ENCODE measurements at places on chromosomes 5 and 9.

DNA sequence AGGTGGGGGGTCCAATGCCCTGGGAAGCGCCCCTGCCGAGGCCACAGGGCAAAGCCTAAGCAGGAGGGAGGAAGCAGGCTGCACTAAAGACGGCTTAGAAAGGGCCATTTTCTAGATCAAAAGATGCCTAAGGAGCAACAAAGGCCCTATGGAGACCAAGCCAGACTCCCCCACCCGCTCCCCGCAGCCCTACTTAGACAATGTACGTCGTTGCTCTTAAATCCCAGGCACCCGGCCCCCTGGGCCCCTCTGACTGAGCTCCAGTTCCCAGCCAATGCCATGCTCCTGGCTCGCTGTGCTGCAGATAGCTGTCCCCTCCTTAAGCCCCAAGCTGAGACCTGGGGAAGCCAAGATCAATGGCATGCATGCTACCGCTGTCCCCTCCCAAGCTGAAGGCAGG lies 10.3 kb downstream of the IPPK start:
- DNase-seq: no peak

DNA sequence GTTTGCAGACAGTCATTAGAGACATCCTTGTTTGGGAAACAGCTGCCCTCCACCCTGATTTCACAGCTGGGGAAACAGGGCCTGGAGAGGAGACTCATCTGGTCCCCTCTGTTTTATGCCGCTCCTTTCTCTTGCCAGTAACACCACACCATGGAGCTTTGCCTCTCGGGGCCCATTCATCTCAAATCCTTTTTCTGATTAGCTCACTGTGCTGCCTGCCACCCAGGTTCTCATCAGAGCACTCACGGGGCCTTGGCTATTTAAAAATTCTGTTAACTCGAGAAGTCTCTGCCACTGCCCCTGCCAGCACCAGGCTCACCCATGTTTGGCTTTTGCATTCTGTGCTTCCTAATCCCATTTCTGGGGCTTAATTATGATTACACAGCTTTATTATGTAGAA lies 36.8 kb upstream of the C5orf58 start:
- DNase-seq: no peak

GRCh38 chr5:90601468-90601867 lies 42.9 kb downstream of the ADGRV1 start:
- no peak for DNase-seq

GRCh38 chr9:6833518-6834192 lies 75.9 kb downstream of the KDM4C start:
- DNase-seq: no peak

DNA sequence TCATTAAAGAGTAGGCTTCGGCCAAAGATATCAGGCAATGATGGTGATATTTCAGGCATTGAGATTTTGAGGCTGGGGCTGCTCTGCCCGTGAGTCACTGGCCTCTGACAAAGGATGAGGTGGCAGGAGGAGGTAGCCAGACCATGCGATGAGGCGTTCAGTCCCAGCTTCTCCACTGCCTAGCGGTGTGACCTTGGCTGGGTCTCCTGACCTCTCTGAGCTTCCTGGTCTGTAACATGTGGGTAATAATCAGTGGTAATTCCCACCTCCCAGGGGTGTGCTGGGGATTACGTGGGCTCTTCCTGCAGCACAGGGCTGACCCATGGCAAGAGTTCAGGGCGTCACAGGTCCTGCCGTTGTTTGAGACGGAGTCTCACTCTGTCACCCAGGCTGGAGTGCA lies 73.2 kb upstream of the RAPGEF1 start:
- DNase-seq: no peak

DNA sequence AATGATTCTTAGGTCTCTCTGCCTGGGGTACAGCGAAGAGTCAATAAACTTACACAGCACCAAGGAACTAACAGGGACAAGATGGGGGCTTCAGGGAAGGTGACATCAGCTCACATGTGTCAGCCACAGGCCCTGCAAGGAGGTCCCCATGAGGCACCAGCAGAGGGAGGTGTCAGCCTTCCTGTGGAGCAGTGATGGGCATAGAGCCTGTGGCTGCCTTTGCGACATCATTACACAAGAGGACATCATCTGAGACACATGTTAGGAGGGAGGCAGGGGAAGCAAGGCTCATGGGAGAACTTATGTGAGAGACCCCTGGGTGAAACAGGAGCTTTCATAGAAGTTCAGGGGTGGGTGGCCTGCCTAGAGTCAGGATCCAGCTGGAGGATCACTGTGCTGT lies 389.6 kb downstream of the SEMA5A start:
- no peak for DNase-seq

- DNase-seq: peak; percentile 55
Measured at GRCh38 chr5:88675708-88676636, 207.0 kb downstream of the MEF2C start.

DNA sequence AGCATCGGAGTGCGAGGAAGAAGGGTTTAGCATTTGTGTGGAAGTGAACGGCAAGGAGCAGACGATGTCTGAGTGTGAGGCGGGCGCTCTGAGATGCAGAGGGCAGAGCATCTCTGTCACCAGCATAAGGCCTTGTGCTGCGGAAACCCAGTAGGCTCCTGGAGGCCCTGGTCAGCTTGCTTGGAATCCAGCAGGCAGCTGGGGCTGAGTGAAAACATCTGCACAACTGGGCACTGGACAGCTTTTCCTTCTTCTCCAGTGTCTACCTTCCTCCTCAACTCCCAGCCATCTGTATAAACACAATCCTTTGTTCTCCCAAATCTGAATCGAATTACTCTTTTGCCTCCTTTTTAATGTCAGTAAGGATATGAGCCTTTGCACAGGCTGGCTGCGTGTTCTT lies 72.1 kb downstream of the C7 start:
- DNase-seq: no peak

DNA sequence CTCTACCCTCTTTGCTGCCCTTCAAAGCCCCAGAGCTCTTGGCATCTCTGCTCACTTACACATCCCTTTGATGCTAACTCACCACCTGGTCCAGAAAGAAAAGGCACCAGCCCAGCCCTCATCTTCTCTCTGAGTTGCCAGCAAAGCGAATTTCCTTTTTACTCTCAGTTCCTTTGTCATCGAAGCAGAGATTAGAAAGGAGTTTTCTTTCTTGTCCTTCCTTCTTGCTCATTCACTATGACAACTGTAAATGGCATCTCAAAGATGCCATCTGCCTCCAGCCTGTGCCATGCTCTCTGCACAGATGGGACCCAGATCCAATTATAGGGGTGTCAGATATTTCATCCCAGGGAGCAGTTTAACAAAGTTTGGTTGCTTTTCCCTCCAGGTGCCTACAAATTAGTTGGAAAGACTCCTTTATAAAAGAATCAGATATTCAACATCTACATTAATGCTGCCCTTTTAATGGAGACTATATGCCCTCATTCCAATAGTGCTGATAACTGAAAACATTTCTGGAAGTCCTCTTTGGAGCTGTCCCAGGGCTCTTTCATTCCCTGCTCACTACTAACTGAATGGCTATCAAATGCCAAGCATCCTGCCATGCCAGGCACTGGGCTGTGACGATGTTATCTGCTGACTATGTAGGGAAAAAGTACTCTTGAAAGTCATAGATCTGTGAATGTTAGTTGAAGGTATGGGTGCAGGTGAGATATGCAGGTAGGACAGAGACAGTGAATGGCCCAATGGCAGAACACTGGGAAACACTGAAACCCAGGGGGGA lies 58.9 kb downstream of the SUSD1 start:
- DNase-seq: no peak

DNA sequence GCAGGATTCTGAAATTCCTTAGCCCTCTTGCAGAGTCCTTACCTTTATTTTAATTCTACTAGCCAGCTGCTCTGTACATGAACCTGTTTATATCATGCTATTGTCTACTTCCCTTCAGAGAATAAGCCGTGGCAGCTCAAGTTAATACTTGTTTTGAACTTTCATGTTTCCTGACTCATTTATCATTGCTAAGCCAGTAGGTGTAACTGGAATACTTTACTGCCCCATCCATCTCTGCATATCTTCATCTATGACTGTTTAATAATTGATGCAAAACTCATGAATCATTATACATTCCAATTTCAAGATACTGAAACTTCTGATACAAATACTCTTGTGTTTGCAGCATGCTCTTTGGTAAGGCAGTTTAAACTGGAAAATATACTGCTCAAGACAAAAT lies 174.7 kb downstream of the PPP2R2B start:
- DNase-seq: no peak

DNA sequence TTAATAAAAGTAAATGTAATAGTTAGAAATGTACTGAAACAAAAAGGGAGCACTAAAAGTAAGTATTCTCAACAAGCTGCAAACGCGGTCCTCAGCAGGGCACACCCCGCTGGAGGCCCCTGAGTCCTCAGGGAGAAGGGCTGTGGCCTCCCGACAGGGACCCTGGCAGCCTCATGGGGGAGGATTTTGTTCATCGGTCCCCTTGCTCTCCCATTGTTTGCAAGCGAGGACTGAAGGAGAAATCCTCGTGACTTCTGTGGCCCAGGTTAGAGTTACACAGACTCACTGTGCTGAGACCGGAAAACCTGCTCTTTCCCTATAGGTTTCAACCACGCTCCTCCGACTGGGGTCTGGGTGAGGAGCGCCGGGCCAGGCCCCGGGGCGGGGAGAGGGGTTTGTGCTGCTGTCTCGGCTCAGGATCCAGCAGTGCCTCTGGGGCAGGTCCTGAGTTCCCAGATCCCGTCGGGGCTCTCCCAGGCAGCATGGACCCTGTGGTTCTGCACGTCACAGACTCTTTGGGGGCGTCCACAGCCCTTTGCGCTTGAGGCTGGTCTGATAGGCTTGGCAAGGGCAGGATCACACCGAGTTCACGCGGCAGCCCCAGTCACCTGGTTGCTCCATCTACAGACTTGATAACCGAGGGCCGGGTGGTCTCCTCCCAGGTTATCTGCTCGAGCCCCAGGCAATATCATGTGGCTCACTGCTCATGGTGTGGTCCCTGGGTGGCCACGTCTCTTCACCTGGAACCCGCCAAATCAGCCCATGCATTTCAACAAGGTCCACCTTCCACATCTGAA lies 38.8 kb downstream of the MRPL36 start:
- DNase-seq: no peak

DNA sequence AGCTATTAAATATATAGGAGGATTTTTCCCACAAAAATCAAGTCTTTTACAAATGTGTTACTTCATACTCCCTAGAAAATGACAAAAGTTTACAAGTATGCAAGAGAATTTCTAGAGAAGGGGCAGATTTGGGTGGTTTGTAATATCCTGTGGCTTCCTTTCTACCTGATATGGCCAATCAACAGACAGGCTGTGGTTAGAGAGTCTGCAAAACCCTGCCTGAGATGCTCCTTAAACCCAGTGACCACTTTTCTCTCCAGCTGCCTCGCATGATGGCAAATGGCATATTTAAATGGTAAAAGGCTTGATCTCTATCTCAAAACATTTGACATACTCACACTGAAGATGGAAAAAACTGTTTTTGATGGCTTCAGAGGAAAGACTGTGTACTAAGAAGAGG lies 550.1 kb upstream of the ZNF462 start:
- no peak for DNase-seq

DNA sequence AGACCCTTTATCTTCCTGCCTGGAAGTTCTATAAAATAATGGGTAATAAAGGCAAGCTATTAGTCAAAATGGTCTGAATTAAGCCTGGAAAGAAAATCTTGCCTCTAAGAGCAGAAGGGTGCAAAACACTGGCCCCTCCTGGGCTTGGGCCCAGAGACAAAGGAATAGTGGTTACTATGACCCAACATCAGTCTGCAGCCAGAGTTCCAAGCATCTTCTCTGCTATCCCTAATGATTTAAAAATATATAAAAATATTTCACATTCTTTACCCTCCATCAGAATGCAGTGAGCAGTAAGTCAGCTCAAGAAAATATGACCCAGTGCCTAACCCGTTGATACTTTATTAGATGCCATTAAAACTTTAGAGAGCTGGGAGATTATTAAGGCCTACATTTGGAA lies 14.7 kb downstream of the TNFAIP8 start:
- DNase-seq: no peak

DNA sequence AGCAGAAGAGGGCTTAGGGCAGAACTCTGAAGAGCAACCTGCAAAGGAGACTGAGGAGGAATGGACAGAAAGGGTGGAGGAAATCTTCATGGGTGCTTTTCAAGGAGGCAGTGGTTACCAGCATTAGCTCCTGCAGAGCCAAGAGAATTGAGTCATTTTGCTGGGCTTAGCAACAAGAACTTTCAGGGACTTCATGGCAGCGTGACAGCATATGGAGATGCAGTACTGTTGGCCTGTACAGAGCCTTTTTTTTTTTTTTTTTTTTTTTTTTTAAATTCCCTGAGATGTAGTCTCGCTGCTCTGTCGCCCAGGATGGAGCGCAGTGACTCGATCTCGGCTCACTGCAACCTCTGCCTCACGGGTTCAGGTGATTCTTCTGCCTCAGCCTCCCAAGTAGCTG lies 296.0 kb upstream of the DMRT1 start:
- no peak for DNase-seq

DNA sequence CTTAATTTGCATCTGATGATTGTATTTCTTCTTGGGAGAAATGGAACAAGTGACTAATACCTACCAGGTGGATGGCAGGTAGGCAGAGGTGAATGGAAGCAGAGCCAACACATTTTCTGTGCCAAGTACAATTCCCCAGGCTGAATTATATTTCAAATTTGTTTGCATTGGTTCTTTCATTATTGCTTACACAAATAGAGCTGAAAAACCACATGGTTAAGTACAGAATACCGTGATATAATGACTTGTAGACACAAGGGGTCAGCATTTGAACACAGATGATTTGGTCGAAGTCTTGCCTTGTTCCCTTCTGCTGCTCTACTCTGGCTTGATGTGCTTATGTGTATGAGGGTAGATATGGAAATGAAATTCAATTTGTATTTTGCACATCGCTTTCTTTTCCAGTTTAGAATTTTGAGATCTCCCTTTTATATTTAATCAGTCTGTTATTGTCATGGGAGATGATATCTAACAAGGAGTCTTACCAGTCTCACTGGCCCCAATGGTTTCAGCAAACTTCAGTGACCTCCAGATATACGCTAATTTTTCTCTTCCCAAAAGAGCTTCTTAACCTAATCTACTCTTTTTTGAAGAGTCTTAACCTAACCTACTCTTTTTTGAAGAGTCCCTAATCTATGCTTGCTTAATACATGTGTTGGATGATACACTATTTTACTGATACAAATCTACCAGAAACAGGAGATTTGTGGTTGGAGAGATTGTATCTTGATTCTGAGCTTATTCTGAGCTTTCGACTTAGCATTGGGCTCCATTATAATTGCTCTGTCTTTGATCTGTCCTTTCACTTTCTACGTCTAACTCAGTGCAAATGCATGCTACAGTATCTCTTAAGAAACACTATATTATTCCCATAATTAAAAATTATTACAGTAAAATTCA lies 88.1 kb downstream of the PCSK1 start:
- DNase-seq: no peak

- DNase-seq: no peak
Measured at GRCh38 chr5:126926187-126926586, 104.2 kb downstream of the MARCHF3 start.

DNA sequence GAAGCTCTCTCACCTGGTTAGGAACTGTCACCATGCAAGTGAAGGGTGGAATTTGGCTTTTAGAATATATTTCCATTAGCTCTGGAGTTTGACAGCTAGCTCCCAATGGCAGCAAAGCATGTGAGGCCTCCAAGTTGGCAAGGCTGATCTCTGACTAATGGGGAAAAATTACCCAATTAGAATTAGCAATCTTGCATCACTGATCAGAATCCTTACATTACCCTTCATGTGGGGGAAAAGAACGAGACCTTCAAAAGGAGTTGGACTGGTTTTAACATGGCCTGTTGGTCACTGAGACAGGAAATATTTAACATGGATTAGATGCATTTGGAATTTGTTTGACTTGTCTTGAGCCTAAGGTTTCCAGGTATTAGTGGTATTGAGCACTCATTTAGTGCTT lies 192.3 kb upstream of the GDNF start:
- no peak for DNase-seq

GRCh38 chr9:89388084-89388867 lies 70.0 kb downstream of the SECISBP2 start:
- DNase-seq: no peak

GRCh38 chr9:124345063-124345462 lies 70.2 kb downstream of the PSMB7 start:
- DNase-seq: no peak

Data from cerebellar nuclear complex (tissue), 1 donor.